ENCODE measurements at places on chromosomes 4 and X.
A peak's percentile ranks its signal among the peaks of the same experiment; 100 is the strongest.

- no peak for DNase-seq
Measured at GRCh38 chrX:38304010-38304409, 23.3 kb downstream of the RPGR start.

DNA sequence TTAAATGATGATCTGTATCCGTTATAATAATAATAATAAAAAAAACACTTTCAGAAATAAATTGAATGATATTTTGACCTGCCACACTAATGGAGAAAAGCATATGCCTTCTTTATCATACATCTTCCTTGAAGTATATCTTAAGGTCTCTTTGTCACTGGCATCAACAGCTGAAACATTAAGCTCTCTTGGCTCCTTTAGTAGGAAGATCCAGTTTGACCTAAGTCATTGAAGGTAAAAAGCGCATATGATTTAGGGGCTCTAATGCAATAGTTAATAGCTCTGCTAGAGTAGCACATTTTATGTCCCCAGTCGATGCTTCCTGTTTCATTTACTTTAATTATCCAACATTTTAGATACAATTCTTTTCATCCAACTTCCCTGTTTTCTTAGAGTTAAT lies 1010.8 kb downstream of the STPG2 start:
- DNase-seq: no peak

DNA sequence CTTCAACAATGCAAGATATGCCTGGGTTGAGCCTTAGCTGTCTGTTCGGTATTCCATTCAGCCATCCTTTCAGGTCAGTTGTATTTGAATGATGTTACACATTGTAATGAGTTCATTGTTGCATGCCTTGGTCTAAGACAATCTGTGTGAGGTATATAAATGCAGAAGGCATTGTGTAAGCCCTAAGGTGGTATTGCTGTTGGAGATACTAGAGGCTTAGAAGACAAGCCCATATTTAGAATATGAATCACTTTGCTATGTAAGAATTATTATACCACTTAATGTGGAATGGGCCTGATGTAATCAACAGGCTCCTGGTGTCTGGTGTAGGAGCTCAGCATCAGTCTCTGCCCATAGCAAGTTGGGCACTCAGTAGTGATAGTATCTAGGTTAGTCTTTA lies 473.4 kb upstream of the GNPDA2 start:
- DNase-seq: no peak

GRCh38 chrX:43964936-43965335 lies 8.3 kb downstream of the NDP start:
- DNase-seq: no peak

DNA sequence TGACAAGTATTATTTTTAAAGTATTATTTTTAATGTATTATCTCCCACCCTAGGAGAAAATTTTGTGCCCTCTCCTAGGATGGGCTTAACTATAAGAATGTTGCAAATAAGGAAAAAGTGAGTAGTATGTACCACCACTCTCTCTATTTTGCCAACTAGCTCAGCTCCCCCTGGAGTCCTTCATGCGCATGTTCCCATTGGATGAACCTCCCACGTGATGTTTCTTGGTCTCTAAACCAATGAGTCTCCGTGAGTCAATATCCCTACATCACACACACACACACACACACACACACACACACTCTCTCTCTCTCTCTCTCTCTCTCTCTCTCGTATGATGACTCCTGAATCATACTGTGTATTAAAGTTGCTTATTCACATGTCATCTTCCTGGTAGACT lies 129.7 kb upstream of the ZFP42 start:
- no peak for DNase-seq

- DNase-seq: peak; percentile 68
Measured at GRCh38 chr4:141133146-141133998, at the start of gene RNF150. RNF150 (minus strand) TSS chr4:141133469.

GRCh38 chr4:8215001-8215427 lies 15.9 kb downstream of the SH3TC1 start:
- no peak for DNase-seq

DNA sequence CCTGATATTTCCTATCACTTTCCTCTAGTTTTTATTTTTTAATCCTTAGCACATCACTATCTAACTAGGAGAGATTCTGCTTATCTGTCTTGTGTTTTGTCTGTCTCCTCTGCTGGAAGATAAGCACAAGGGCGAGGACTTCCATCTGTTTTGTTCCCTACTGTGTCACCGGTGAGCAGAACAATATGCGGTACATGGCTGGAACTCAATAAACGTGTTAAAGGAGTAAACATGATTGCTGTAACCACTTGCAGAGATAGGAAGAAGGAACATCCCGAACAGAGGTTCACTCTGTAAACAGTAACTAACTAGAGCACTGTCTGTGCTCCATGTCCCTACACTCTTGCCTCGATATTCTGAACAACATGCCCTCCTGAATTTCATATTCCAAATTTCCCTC lies 5.2 kb downstream of the HS3ST1 start:
- DNase-seq: no peak

DNA sequence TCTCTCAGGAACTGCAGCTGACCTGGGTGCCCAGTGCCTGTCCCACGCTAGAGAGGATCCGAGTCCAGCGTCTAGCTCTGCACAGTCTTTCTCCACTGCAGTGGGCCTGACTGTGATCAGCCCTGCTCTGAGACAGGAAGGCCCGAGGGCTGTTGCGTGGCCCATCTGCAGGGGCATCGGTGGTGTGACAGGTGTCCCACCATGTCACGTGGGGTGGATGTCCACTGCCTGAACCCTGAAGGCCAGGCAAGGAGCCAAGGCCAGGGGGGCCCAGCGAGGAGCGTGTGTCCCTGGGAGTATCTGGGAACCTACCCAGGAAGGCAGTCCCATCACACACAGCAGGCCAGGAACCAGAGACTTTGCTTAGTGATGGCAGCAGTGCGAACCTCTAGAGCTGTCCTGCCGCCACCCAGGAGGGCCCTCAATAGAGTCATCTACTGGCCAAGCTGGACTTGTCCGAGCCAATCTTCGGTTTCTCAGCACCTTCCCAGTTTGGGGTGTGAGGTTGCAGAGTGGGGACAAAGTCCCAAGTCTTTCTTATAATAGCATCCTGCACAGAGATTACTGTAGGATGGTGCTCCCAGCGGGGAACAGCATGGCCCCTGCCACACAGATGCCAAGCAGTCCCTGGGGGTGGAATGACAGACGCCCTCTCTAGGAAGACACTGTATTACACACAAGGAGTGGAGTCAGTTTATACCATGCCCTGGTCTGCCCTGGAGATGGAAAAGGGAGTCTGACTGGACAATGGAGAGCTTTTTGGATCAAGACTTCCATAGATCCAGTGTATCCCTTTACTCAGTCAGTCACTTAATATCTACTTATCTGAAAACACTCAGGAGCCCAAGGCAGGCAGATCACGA lies 38.3 kb downstream of the DCTD start:
- DNase-seq: no peak

DNA sequence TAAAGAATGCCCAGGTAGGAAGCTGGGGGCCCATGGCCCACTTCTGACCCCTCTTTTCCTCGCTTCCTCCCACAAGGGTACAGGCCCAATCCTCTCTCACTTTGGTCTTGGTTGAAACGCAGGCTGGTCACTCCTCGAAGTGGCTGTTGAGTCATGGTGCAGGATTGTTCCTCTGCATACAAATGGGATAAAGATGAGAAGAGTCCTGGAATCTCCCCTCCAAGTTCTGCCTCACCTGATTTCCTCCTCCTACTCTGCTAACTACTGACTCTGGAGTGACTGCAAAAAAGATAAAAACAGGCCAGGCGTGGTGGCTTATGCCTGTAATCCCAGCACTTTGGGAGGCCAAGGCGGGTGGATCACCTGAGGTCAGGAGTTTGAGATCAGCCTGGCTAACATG lies 1.7 kb downstream of the WDR45 start:
- DNase-seq: no peak

GRCh38 chrX:40445691-40446090 lies 135.1 kb upstream of the ATP6AP2 start:
- no peak for DNase-seq

- no peak for DNase-seq
Measured at GRCh38 chrX:13087322-13088155, 43.1 kb upstream of the FAM9C start.

DNA sequence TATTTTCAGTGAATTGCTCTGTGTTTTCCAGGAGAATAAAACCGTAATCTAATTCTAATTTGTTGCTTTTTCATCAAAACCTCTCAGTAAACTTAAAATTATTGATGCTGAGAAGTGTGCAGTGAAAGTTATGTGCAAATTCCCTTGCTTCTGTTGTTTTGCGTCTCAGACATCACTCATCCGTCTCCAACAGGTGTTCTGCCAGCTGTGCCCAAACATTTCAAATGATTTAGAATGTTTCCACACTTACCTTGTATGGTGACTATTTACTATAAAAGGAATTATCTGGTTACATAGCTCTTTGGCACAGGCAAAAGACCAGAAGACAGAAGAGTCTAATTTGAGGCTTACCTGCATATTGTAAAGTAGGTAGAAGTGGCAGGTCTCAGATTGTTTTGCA lies 184.0 kb downstream of the BMPR1B start:
- no peak for DNase-seq

DNA sequence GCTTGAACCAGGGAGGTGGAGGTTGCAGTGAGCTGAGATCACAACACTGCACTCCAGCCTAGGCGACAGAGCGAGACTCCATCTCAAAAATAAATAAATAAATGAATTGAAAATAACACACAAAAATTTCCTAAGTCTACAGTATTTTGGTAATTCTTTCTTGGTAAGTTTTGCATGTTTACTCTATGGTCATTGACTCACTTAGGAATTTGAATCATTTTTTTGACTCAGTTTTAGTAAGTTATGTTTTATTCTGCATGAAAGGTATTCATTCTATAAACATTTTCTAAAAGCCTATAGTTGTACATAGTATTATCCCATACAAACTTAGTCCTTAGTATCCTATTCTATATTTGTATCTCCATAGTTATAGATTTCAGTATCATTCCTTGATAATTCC lies 772.9 kb upstream of the SLIT2 start:
- DNase-seq: no peak

GRCh38 chr4:28378109-28378830 lies 1517.6 kb downstream of the STIM2 start:
- no peak for DNase-seq

DNA sequence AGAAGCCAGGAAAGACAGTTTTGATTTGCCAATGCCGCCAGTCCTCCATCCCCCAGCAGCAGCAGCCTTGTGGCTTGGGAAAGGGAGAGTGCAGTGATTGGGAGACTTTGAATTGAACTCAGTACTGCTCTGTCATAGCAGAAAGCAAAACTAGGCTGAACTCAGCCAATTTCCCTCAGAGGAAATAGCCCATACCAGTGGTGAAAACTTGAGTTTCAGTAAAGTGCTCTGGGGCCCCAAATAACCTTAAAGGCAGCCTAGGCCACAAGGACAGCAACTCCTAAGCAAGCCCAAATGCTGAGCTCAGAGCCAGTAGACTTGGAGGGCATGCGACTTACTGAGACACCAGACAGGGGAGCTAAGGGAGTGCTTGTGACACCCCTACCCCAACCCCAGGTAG lies 2.0 kb upstream of the PROM1 start:
- DNase-seq: no peak

GRCh38 chrX:42746606-42747005 lies 31.4 kb downstream of the PPP1R2C start:
- DNase-seq: no peak

DNA sequence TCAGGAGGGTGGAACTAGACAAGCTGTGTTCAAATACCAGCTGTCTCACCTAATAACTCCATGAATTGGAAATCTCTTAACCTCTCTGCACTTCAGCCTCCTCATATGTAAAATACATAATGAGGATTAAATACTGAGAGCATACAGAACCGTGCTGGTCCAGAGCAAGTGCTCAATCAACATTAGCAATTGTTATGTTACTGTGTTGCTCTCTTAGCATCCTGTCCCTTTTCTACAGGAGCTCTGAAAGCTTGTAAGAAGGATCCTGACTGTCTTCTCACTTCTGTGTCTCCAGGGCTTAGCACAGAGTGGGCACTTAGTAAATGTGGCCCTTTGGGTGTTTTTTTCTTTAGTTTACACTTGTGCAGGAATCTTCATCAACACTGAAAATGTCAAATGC lies 1456.1 kb upstream of the IGFBP7 start:
- DNase-seq: no peak

- DNase-seq: no peak
Measured at GRCh38 chr4:102031406-102031805, 240.9 kb downstream of the BANK1 start.

- DNase-seq: no peak
Measured at GRCh38 chrX:9635803-9636202, 129.8 kb downstream of the GPR143 start.

- DNase-seq: no peak
Measured at GRCh38 chrX:91079342-91080114, 355.1 kb upstream of the PABPC5 start.

GRCh38 chrX:39905946-39906345 lies 191.8 kb downstream of the BCOR start:
- DNase-seq: no peak

GRCh38 chr4:188811121-188811520 lies 671.9 kb downstream of the TRIML1 start:
- DNase-seq: no peak

DNA sequence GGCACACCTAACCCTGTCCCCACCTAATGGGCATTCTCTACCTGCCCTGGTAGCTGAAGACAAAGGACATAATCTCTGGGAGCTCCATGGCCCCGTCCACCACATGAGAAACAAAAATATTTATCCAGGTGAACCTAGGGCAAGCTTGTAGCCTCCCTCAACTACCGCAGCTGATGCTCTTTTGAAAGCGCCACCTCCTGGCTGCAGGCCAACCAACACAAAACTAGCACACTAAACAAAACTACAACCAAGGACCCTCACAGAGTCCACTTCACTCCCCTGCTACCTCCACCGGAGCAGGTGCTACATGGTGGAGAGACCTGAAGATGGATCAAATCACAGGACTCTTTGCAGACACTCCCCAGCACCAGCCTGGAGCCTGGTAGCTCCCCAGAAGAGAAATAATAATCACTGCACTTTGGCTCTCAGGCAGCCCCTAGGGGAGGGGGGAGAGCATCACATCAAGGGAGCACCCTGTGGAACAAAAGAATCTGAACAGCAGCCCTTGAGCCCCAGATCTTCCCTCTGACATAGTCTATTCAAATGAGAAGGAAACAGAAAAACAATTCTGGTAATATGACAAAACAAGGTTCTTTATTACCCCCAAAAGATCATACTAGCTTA lies 111.3 kb upstream of the ATP8A1 start:
- DNase-seq: no peak

GRCh38 chr4:88734403-88734949 lies 36.8 kb upstream of the NAP1L5 start:
- DNase-seq: no peak

DNA sequence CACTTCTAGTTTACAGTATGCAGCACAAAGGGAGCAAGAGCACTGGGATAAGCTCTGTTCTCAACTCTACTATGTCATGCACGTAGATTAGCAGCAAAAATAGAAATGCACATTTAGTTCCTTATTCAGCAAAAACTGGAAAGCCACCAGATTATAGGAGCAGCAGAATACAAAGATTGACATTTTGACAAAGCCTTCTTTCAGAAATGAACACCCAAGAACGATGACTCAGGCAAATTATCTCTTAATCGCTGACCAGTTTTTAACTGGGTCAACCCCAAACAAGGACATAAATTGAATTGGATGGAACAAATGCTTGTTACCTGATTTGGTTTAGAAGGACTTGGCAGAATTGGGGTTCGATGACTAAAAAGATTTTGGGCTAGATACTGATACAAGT lies 775.3 kb upstream of the HS3ST1 start:
- DNase-seq: no peak

GRCh38 chrX:148146121-148146520 lies 165.0 kb downstream of the FMR1NB start:
- DNase-seq: no peak

Data from NCI-H1436 (cell line).